ENCODE measurements at places on chromosomes 11 and 22. TPM values are rescaled to one million over a fixed set of nuclear protein-coding genes. Genes with fewer than 3 reads are reported as not detected.

Gene TPP1
- total RNA-seq, result 91.5 TPM

Gene OR4C13
- not detected for total RNA-seq

DNA sequence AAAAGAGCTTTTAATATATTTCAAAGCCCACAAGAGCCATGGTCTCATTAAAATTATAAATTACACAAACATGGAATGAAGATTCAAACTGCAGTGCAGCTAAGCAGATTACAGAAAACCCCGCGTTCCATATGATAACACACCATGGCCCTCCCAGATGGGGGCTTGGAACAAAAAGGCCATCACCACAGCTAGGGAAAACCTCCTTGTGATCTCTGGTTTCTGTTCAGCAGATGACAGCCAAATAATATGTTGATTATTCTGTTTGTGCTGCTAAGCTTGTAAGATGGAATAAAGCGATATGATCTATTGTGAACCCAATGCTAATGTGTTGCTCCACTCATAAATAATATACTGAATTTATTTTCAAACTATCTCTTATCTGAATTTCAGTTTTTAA is 28.5 kb downstream of the IMMP1L start:
- no peak overlapping the region for H3K4me3 ChIP-seq
- no peak overlapping the region for H3K27ac ChIP-seq
- no peaks in the 10 kb centered on the region for H3K36me3 ChIP-seq
- DNase-seq, result peak; percentile 10
- H3K27me3 ChIP-seq, result no peaks in the 10 kb centered on the region
- H3K4me1 ChIP-seq, result no peaks in the 10 kb centered on the region

GRCh38 chr11:112408517-112408916 is 147.9 kb upstream of the PLET1 start:
- no peak overlapping the region for H3K4me3 ChIP-seq
- no peaks in the 10 kb centered on the region for H3K4me1 ChIP-seq
- H3K27ac ChIP-seq, result no peak overlapping the region
- H3K36me3 ChIP-seq, result no peaks in the 10 kb centered on the region
- no peaks in the 10 kb centered on the region for H3K27me3 ChIP-seq
- DNase-seq, result no peak

DNA sequence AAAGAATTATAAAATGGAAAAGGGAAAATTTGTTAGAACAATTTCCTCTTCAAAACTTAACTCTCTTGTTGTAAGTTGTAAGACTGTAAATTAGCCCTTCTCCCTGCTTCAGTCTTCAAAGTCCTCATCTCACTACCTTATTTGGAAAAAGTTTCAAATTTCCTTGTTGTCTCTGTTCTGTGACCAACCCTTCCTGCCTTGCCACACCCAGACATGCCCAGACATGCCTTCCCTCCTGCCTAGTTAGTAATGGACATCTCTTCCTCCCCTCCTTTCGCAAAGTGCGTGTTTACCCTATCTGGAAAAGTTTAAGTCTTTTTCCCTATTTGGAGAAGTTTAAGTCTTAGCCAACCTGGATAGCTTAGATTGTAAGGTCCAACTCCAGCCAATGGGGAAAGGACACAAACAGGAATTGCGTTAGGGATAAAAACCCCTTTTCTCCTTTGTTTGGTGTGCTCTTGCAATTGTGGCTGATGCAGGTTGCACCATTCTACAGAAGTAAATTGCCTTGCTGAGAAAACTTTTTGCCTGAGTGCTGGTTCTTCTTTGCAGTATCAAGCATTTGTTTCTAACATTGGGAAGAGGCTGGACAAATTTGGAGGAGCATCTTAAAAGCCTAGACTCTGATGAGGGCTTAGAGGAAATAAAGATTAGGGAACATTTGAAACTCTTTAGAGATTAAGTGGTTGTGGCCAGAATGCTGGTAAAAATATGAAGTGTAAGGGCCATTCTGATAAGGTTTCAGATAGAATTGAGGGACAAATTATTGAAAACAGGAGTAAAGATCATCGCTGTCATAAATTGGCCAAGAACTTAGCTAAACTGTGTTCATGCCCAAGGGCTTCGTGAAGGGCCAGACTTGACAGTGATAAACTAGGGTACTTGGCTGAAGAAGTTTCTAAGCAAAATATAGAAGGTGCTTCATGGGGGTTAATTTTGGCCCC is 15.4 kb downstream of the OR52K2 start:
- peaks cover 3% of the 10 kb centered on the region for H3K4me1 ChIP-seq
- H3K4me3 ChIP-seq, result no peak overlapping the region
- H3K27me3 ChIP-seq, result no peaks in the 10 kb centered on the region
- no peak overlapping the region for H3K27ac ChIP-seq

GRCh38 chr22:37304595-37305343 is 22.5 kb downstream of the CYTH4 start:
- H3K27ac ChIP-seq, result no peak overlapping the region
- no peaks in the 10 kb centered on the region for H3K36me3 ChIP-seq
- no peak overlapping the region for H3K4me3 ChIP-seq

Gene ASPHD2
- 48.4 TPM for total RNA-seq

Gene CRYBA4
- total RNA-seq, result not detected

DNA sequence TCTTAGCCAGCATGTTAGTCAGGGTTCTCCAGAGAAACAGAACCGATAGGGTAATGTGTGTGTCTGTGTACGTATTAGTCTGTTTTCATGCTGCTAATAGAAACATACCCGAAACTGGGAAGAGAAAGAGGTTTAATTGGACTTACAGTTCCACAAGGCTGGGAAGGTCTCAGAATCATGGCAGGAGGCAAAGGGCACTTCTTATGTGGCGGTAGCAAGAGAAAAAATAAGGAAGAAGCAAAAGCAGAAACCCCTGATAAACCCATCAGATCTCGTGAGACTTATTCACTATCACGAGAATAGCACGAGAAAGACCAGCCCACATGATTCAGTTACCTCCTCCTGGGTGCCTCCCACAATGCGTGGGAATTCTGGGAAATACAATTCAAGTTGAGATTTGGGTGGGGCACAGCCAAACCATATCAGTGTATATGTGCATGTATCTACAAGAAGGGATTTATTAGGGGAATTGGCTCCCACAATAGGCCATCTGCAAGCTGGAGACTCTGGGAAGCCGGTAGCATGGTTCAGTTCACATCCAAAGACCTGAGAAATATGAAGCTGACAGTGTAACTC is 173.7 kb upstream of the NECTIN1 start:
- H3K4me1 ChIP-seq, result peaks cover 24% of the 10 kb centered on the region
- H3K27me3 ChIP-seq, result no peaks in the 10 kb centered on the region
- H3K36me3 ChIP-seq, result no peaks in the 10 kb centered on the region
- no peak overlapping the region for H3K27ac ChIP-seq
- no peak for DNase-seq
- H3K4me3 ChIP-seq, result no peak overlapping the region

Gene RAB39A
- total RNA-seq, result 0.73 TPM

Gene TUB
- total RNA-seq, result under 0.01 TPM

DNA sequence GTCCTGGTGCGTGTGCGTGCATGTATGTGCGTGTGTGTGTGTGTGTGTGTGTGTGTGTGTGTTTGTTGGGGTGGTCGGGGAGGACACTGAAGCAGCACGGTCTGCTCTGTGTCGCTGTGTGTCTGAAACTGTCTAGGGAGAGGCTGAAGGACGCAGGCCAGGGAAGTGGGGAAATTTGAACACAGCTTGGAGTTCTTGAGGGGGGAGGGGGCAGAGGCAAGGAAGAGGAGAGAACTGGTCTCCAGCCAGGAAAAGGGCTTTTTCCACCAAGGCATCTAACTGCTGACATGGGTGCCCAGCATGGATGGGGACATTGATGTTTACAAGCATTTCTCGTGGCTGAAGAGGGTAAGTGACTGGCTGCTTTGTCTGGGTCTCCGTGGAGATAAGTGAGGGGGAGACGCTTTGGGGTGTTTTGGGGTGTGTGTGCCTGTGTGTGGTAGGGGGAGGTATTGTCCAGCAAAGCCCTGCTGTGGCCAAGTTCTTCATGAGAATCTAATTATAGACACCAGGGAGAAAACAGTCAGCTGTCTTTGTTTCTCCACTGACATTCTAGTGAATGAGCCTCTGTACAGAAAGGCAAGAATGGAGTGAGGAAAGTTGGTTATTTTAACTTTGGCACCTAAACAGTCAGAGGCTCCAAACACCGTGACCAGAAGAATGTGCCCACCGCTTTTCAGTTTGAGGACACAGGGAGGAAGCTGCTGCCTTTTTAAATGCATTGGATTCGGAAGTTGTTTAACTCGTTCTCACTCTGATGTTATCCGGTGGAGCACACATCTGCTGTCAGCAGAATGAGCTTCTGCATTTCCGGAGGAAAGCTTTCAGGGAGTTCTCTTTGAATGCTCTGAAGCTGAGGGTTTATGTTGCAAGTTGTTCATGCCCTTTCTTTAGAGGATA is 63.7 kb downstream of the PPFIBP2 start:
- H3K27ac ChIP-seq, result peak overlapping the region; percentile 86
- no peaks in the 10 kb centered on the region for H3K36me3 ChIP-seq
- DNase-seq, result peak; percentile 82
- H3K4me3 ChIP-seq, result peak overlapping the region; percentile 28
- H3K4me1 ChIP-seq, result peaks cover 85% of the 10 kb centered on the region

Gene FAM181B
- total RNA-seq, result 1.7 TPM

- DNase-seq, result no peak
- H3K27me3 ChIP-seq, result peaks cover 16% of the 10 kb centered on the region
- H3K27ac ChIP-seq, result no peak overlapping the region
- H3K36me3 ChIP-seq, result no peaks in the 10 kb centered on the region
- H3K4me3 ChIP-seq, result peak overlapping the region; percentile 35
Measured at GRCh38 chr22:27614006-27614649, 187.4 kb downstream of the MN1 start.

GRCh38 chr11:64129403-64129802 is 36.5 kb downstream of the MACROD1 start:
- H3K27me3 ChIP-seq, result no peaks in the 10 kb centered on the region
- no peak for DNase-seq
- H3K4me1 ChIP-seq, result peaks cover 20% of the 10 kb centered on the region
- H3K27ac ChIP-seq, result no peak overlapping the region

Gene CSF2RB
- 2.4 TPM for total RNA-seq

Gene SLC7A4
- not detected for total RNA-seq

DNA sequence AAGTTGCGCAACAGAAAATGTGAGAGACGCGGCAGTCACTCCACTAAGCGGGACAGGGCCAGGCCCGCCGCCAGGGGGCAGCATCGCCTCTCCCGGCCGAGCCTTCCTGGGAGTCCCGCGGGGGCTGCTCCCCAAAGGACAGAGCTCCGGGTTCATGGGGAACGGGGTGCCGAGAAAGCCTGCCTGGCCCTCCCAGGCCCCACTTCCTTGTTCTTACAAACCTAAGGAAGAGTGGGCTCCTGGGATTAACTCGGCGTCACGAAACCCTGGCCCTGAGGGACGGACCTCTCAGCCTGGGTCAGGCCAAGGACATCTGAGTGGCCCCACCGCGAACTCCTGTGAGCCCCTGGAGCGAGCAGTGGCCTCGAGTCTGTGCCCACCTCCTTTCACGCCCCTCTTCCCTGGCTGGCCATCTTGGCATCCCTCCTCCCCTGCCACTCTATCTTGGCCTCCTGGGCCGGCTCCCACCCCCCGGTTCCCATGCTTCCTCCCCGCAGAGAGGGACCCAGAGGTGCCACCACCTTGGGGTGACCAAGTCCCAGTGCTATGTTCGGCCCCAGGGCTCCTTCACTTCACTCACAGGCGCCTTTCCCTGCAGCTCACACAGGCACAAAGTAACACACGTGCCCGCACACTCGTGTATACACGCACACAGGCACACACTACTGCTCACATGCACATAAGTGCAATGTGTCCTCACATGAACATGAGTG is 99.9 kb upstream of the FGF3 start:
- no peak overlapping the region for H3K4me3 ChIP-seq
- H3K36me3 ChIP-seq, result no peaks in the 10 kb centered on the region
- peaks cover 30% of the 10 kb centered on the region for H3K4me1 ChIP-seq
- DNase-seq, result peak; percentile 79
- H3K27ac ChIP-seq, result no peak overlapping the region

GRCh38 chr11:88179971-88180629 is 4.9 kb upstream of the RAB38 start:
- H3K27ac ChIP-seq, result no peak overlapping the region
- H3K4me3 ChIP-seq, result no peak overlapping the region
- H3K4me1 ChIP-seq, result peaks cover 5% of the 10 kb centered on the region
- no peak for DNase-seq
- no peaks in the 10 kb centered on the region for H3K27me3 ChIP-seq
- no peaks in the 10 kb centered on the region for H3K36me3 ChIP-seq

DNA sequence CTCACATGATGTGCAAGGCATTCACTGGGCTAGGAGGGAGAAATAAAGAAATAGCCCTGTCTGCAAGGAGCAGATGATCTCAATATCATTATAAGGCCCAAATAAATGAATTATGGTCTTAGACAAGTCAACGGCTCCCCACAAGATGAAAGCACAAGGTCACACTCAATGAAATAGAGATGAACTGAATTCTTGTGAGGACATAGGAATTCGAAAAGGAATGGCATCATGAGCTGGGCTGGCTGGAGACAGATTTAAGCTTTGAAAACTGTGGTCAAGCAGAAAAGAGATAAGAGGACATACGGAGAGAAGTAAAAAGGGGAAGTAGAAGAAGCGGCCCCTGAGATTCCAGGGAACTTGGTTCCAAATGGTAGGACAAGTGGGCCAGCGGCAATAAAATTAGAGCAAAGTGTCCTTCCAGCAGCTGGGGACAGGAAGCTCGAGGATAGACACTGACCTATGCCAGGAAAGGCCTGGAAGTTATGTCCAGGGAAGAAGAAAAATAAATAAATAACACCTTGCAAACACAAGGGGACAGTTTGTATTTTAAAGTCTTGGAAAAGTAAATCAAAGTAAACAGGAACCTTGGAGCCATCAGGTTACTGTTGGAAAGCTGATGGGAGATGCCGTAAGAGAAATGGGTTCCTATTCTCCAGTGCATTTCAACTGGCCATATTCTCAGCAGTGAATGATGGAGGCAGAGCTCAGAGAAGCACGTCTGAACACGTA is 37.8 kb downstream of the GALNT18 start:
- no peaks in the 10 kb centered on the region for H3K4me1 ChIP-seq
- H3K36me3 ChIP-seq, result no peaks in the 10 kb centered on the region
- no peak for DNase-seq
- H3K4me3 ChIP-seq, result no peak overlapping the region
- no peak overlapping the region for H3K27ac ChIP-seq
- H3K27me3 ChIP-seq, result no peaks in the 10 kb centered on the region

DNA sequence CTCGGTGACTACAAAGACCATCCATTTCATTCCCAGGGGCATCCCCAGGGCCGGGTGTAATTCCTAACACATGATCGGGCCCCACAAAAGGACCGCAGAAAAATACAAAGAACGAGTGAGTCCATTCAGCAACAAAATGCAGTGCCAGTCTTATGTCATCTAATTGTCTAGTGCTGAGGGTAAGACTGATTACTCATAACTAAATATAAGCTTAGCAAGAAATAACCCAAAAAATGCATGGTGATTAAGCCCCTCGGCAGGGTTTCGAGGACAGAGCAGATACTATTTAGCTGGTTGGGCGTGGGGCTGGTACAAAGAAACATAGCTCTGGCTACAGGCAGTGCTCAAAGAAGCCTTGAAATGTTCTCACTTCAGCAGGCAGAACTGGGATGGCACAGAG is 1078.9 kb downstream of the OPCML start:
- no peak overlapping the region for H3K4me3 ChIP-seq
- no peaks in the 10 kb centered on the region for H3K36me3 ChIP-seq
- H3K27ac ChIP-seq, result no peak overlapping the region
- no peaks in the 10 kb centered on the region for H3K27me3 ChIP-seq

GRCh38 chr22:36816339-36816635 is 548 bp downstream of the PVALB start:
- peaks cover 22% of the 10 kb centered on the region for H3K27me3 ChIP-seq
- DNase-seq, result no peak
- H3K4me1 ChIP-seq, result peaks cover 11% of the 10 kb centered on the region

Gene ADORA2A
- 1.2 TPM for total RNA-seq

GRCh38 chr22:30246814-30247376 is 336 bp upstream of the LIF start:
- H3K4me3 ChIP-seq, result peak overlapping the region; percentile 62
- H3K27me3 ChIP-seq, result peaks cover 15% of the 10 kb centered on the region
- no peak overlapping the region for H3K27ac ChIP-seq
- no peak for DNase-seq
